ENCODE measurements at places on chromosomes 2 and 18. TPM values are rescaled to one million over a fixed set of nuclear protein-coding genes. Genes with fewer than 3 reads are reported as not detected.

SPR gene
- 22.8 TPM for total RNA-seq

SNRNP27 gene
- total RNA-seq = 109 TPM

TYMS gene
- 1.7 TPM for total RNA-seq

SERPINB12 gene
- total RNA-seq = not detected

RAMP1 gene
- 71.3 TPM for total RNA-seq

G6PC2 gene
- total RNA-seq = not detected

NR4A2 gene
- 0.76 TPM for total RNA-seq

CMPK2 gene
- total RNA-seq = 2.1 TPM

ASB3 gene
- 7.6 TPM for total RNA-seq

GLI2 gene
- 0.27 TPM for total RNA-seq

ABCB11 gene
- total RNA-seq = not detected

RAB17 gene
- total RNA-seq = 1.3 TPM

CUL3 gene
- 118 TPM for total RNA-seq

DPYSL5 gene
- total RNA-seq = not detected

ANKRD62 gene
- not detected for total RNA-seq

INO80D gene
- total RNA-seq = 16.7 TPM

CKAP2L gene
- total RNA-seq = not detected

B4GALT6 gene
- 1.9 TPM for total RNA-seq

RNF144A gene
- total RNA-seq = 16.2 TPM

RBMS1 gene
- 13.0 TPM for total RNA-seq

ABCG8 gene
- 0.07 TPM for total RNA-seq

SLC4A5 gene
- 3.8 TPM for total RNA-seq

CNDP1 gene
- total RNA-seq = not detected

IL36RN gene
- not detected for total RNA-seq

REG1B gene
- not detected for total RNA-seq

SP5 gene
- total RNA-seq = 0.44 TPM

IL1R2 gene
- 6.6 TPM for total RNA-seq

KLHL14 gene
- 0.04 TPM for total RNA-seq

ALPG gene
- total RNA-seq = not detected

GPBAR1 gene
- total RNA-seq = not detected

CYBRD1 gene
- 43.0 TPM for total RNA-seq

NAT8 gene
- total RNA-seq = 0.31 TPM

DLX1 gene
- total RNA-seq = not detected

REV1 gene
- 35.1 TPM for total RNA-seq

SSB gene
- 35.6 TPM for total RNA-seq

SLC40A1 gene
- total RNA-seq = 25.9 TPM

BCL11A gene
- total RNA-seq = 0.04 TPM

HAAO gene
- total RNA-seq = 0.53 TPM

CHRNG gene
- total RNA-seq = 13.6 TPM

C2orf78 gene
- total RNA-seq = 0.16 TPM

ZNF24 gene
- 30.5 TPM for total RNA-seq

SLC30A3 gene
- total RNA-seq = not detected

CPO gene
- total RNA-seq = 0.29 TPM

ANKMY1 gene
- total RNA-seq = 3.3 TPM

CCDC68 gene
- 3.2 TPM for total RNA-seq

SALL3 gene
- total RNA-seq = not detected

QPCT gene
- 6.4 TPM for total RNA-seq

ANKRD30BL gene
- not detected for total RNA-seq

GNLY gene
- total RNA-seq = 3.6 TPM

Data from gastrocnemius medialis (tissue), 4 donors.